ENCODE measurements at places on chromosomes 7 and 10.

GRCh38 chr7:157228864-157229422, 90.2 kb downstream of the UBE3C start:
- no peak for DNase-seq

GRCh38 chr10:3681642-3682554, 103.1 kb downstream of the KLF6 start:
- no peak for DNase-seq

DNA sequence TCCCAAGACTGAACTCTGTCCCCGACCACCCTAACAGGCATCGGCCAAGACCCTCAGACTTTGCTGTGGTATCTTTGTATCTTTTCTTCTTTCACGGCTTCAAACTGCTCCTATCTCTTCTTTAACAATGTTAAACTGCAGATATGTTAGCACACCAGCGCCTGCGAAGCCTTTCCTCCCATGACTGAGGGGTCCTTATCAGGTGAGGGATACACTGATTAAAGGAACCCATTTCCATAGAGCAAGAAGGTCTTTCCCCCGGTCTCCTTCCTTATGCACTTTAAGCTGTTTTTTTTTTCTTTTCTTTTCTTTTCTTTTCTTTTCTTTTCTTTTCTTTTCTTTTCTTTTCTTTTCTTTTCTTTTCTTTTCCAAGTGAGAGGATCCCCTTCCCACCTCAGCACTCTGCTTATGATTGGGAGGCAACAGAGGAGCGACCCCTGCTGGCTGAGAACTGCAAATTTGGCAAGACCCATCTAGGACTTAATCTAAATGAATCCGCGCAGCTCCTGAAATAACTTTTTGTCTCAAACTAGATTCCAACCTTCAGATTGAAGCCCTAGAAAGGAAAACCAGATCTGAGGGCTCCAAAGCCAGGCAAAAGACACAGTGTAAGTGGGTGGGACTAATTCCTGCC, 109.9 kb downstream of the ITGB8 start:
- no peak for DNase-seq

- no peak for DNase-seq
These were observed 98.2 kb downstream of the PCDH15 start for GRCh38 chr10:54702583-54703485.

GRCh38 chr7:107891636-107892366, 818 bp downstream of the DLD start:
- DNase-seq: no peak

DNA sequence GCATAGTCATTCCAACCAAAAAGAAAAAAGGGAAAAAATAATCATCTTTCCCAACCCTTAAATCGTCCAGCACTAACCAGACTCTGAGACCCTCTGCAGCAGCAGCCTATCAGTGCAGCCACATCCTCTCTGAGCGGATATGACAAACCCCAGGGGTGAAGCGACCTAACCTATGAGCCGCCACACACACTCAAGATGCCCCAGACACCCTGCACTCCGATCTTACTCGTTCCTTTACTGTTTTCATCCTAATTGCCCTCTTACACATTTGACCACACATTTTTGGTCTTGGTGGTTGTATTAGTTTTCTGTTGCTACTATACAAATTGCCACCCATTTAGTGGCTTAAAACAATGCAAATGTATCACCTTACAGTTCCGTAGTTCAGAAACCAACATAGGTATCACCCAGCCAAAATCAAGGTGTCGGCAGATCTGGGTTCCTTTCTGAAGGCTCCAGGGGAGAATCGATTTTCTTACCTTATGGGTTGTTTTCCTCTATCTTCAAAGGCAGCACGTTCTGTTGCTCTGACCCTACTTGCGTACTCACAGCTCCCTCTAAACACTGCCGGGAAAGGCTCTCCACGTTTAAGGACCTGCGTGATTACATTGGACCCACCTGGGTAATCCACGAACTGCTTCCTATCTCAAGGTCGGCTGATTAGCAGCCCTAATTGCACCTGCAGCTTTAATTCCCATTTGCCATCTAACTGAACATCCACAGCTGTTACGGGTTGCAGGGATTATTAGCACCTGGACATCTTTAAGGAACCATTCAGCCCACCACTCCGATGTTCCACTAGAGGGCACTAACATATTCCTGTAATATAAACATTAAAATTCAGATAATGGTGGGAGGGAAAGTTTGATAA, 37.3 kb upstream of the PRSS1 start:
- DNase-seq: peak; percentile 4

DNA sequence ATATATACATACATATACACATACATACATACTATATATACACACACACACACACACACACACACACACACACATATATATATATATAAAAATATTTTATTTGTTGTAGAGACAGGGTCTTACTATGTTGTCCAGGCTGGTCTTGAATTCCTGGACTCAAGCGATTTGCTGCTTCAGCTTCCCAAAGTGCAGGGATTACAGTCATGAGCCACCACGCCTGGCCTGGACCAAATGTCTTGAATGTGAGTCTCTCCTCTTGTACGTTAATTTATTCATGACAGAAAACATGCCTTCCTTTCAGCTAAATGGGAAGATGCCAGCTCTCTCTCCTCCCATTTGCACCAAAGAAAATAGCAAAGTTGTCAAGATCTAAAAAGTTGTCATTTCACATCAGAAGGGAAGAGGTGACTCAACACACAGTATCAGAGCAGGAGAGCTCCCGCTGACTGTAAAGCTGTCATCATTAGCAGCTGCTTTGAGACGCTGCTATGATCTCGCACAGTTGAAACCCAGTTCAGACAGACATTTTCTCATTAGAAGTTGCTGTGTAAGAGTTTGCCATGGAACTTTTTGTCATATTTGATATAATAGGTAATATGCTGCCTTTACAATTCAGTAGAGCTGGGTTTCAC, 224.3 kb downstream of the SFMBT2 start:
- DNase-seq: no peak
